Fibroblast of lung (primary cell): ENCODE measurements at places on chromosomes 12 and 14. TPM values are rescaled to one million over a fixed set of nuclear protein-coding genes. Genes with fewer than 3 reads are reported as not detected.

The WNT1 gene
- total RNA-seq = not detected in 2 replicates

The TAPBPL gene
- total RNA-seq = 6.2 and 17.3 TPM in 2 replicates

The SCNN1A gene
- under 0.01 and 0.26 TPM in 2 replicates for total RNA-seq

The PRH2 gene
- total RNA-seq = not detected in 2 replicates

The OR2AP1 gene
- not detected in 2 replicates for total RNA-seq

The PPFIA2 gene
- 0.26 and 2.1 TPM in 2 replicates for total RNA-seq

The TGFB3 gene
- total RNA-seq = 5.9 and 10.5 TPM in 2 replicates

The PACS2 gene
- total RNA-seq = 36.2 and 52.5 TPM in 2 replicates

The SNRPF gene
- 11.3 and 14.2 TPM in 2 replicates for total RNA-seq

The TMEM30B gene
- 0.51 and 0.83 TPM in 2 replicates for total RNA-seq

The DEGS2 gene
- total RNA-seq = under 0.01 and 0.26 TPM in 2 replicates

The ANO4 gene
- total RNA-seq = 11.3 and 42.3 TPM in 2 replicates
